Epithelial cell of alveolus of lung (primary cell): ENCODE measurements at places on chromosomes 13 and 19. TPM values are rescaled to one million over a fixed set of nuclear protein-coding genes. Genes with fewer than 3 reads are reported as not detected.

The ENOX1 gene
- total RNA-seq = 2.2 and 2.8 TPM in 2 replicates

The SIGLEC8 gene
- not detected in 2 replicates for total RNA-seq

The FGF22 gene
- not detected in 2 replicates for total RNA-seq

The SLITRK1 gene
- total RNA-seq = not detected in 2 replicates

The EDNRB gene
- total RNA-seq = 10.2 and 29.1 TPM in 2 replicates

The CBARP gene
- total RNA-seq = 1.9 and 4.5 TPM in 2 replicates

The MEX3D gene
- total RNA-seq = 46.8 and 47.5 TPM in 2 replicates

The NUP62 gene
- total RNA-seq = 25.5 and 46.2 TPM in 2 replicates

The NXNL1 gene
- not detected in 2 replicates for total RNA-seq

The ZNF699 gene
- 12.0 and 12.6 TPM in 2 replicates for total RNA-seq

The KCNC3 gene
- total RNA-seq = 0.08 and 0.26 TPM in 2 replicates

The RAB3A gene
- total RNA-seq = 1.8 and 14.8 TPM in 2 replicates

The KLHL26 gene
- 5.8 and 9.1 TPM in 2 replicates for total RNA-seq

The CLN5 gene
- total RNA-seq = 22.9 and 29.9 TPM in 2 replicates

The CD177 gene
- total RNA-seq = 0.78 TPM in 1 of 2 replicates, not detected in the other

The PLVAP gene
- total RNA-seq = 1.3 TPM in 1 of 2 replicates, not detected in the other

The CGB2 gene
- total RNA-seq = not detected in 2 replicates

The CGB3 gene
- total RNA-seq = 1.3 TPM in 1 of 2 replicates, not detected in the other

The FCGBP gene
- total RNA-seq = under 0.01 TPM in 1 of 2 replicates, not detected in the other
